ENCODE measurements at places on chromosomes 4 and X.

GRCh38 chrX:14660970-14661369 lies 131.6 kb downstream of the GLRA2 start:
- DNase-seq: no peak

GRCh38 chrX:22134681-22135080 lies 102.6 kb downstream of the PHEX start:
- DNase-seq: no peak

GRCh38 chr4:188130355-188130754 lies 8.9 kb upstream of the TRIML1 start:
- no peak for DNase-seq

- DNase-seq: no peak
Observed at GRCh38 chrX:10482261-10482660, 138.1 kb downstream of the MID1 start.

DNA sequence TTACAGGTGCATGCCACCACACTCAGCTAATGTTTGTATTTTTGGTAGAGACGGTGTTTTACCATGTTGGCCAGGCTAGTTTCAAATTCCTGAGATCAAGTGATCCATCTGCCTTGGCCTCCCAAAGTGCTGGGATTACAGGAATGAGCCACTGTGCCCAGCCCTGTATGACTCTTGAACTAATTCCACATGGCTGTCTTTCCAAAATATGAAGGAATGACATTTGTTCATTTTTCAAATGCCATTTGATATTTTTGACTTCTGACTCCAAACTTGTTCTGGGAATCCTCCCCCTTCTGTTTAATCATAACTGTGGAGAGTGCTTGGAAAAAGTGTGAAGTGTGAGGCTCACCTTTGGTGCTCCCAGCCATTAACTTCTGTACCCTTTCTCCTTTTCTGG lies 119.2 kb downstream of the NHS start:
- DNase-seq: no peak

GRCh38 chr4:182245041-182245440 lies 1.8 kb downstream of the TENM3 start:
- DNase-seq: no peak

GRCh38 chr4:982291-982690 lies 4.6 kb upstream of the IDUA start:
- no peak for DNase-seq

GRCh38 chr4:140116442-140117104 lies 37.4 kb downstream of the MAML3 start:
- DNase-seq: no peak

- no peak for DNase-seq
Observed at GRCh38 chr4:46390355-46391058, 579 bp upstream of the GABRA2 start.

GRCh38 chr4:68599150-68599549 lies 23.0 kb upstream of the UGT2B17 start:
- DNase-seq: no peak

- DNase-seq: no peak
Observed at GRCh38 chrX:16188687-16189086, 21.4 kb downstream of the MAGEB17 start.

DNA sequence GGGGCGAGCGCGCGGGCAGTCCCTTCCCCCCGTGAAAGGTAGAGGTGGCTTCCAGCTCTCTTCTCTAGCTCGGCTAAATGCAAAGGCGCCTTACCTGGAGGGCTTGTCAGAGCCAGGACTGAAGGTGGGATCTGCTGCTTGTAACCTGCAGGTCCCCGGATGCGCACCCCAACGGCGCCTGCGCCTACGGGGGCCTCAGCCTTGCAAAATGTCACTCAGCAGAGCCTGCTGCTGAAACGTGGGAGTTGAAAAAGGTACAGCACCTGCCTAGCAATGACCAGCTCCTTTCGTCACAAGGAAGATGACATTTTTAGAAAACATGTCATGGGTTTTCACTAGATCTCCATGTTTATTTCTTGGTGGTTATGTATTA lies 583 bp downstream of the ABHD18 start:
- no peak for DNase-seq

DNA sequence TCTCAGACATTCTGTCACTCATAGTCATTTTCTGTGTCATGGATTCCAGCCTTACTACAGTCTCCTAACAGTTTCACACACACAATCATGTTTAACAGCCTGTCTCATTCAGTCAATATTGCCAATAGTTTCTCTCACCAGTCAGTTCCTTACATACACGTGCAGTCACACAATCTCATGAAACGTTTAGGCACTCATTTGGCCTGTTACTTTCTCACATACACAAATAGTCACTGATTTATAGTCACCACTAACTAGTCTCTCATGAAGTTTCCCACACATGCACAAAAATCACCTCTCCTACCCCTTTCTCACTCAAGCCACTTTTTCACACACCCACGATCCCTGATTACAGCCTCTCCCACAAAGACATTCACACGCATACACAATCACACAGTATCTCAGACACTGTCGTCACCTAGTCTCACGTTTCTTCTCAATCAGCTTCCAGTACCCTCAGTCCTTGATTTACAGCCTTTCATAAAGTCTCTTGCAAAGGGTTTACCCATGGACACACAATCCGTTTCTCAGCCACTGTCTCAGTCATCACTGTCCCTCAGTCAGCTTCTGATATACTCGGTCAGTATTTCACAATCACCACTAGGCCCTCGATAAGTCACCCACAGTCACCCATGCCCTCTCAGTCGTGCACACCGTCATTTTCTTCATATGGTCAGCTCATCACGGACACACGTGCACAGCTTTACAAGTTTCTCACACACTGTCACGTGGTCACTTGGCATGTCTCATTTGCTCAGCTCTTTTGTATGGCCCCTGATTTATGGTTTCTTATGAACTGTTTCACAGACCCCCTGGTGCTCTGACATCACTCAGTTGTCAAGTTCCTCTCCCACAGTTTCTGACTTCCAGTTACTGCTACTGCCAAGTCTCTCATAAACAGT lies 4.2 kb upstream of the CFP start:
- no peak for DNase-seq
